ENCODE measurements at places on chromosomes 13 and 19. TPM values are rescaled to one million over a fixed set of nuclear protein-coding genes. Genes with fewer than 3 reads are reported as not detected.

DNA sequence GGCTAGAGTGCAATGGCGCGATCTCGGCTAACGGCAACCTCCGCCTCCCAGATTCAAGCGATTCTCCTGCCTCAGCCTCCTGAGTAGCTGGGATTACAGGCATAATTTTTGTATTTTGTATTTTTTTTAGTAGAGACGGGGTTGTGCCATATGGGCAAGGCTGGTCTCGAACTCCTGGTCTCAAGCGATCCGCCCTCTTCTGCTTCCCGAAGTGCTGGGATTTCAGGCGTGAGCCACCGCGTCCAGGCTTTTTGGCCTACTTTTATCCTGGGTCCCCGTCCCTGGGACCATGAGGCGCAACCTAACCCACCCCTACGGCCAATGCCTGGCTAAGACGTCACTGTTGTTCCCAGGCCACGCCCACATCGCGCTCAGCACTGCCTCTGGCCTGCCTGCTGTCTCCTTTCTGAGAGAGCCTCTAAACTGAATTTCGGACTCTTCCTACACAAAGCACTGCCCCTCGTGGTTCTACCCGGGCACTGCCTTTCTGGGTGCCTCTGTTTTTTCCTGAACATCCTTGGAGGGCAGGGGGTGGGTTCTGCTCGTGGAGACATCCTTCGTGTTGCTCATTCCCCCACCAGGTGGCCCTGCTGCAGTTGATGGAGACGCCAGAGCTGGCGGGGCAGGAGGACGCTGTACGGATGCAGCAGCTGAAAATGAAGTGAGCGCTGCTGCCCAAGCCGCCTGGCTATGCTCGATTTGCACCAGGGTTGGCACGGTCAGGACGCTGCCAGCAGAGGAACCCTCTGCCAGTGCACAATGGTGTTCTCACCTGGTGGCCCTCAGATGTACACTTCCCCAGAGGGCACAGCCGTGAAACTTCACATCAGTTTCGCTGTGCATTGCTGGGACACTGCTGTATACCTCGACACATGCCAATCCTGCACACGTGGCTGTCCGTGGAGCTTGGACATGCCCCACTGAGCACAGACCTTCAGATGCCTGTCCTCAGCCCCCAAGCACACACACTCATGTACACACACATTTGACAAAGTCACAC lies 2.0 kb downstream of the REX1BD start:
- peak overlapping the region; percentile 98 for H3K27ac ChIP-seq
- peaks cover 39% of the 10 kb centered on the region for H3K4me1 ChIP-seq
- 0 out of 2 replicates have a peak, but pooled peaks cover 3% of the 10 kb centered on the region for H3K36me3 ChIP-seq
- DNase-seq = peak; percentile 98
- peak overlapping the region; percentile 86 for H3K4me3 ChIP-seq

GRCh38 chr19:28429356-28429755 lies 783.6 kb downstream of the UQCRFS1 start:
- H3K36me3 ChIP-seq = peaks cover 28% of the 10 kb centered on the region
- no peak for DNase-seq
- peaks cover 37% of the 10 kb centered on the region for H3K4me1 ChIP-seq
- no peak overlapping the region for H3K4me3 ChIP-seq
- no peak overlapping the region for H3K27ac ChIP-seq

LRRC25 gene
- 0.18 TPM for total RNA-seq

- H3K27me3 ChIP-seq = no peaks in the 10 kb centered on the region
- no peak overlapping the region for H3K4me3 ChIP-seq
- no peak for DNase-seq
- peak overlapping the region; percentile 93 for H3K27ac ChIP-seq
- H3K36me3 ChIP-seq = peaks cover 7% of the 10 kb centered on the region
Observed at GRCh38 chr13:98506728-98507230, 70.1 kb downstream of the STK24 start.

DNA sequence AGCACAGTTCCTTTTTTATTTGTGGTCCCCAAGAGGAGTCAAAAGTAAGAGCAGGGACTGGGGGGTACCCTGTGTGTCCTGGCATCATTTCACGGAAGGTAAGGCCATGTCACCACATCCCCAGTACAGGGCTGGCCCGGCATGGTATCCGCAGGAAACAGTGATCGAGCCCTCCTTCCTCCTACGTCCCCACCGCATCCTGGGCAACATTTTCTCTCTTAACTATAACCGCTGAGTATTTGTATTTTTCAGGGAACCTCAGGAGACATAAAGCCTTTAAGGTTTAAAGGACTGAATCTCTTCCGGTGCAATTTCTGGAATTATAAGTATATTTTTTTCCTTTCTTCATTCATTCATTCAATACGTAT lies 13.6 kb upstream of the LATS2 start:
- H3K36me3 ChIP-seq = no peaks in the 10 kb centered on the region
- peaks cover 6% of the 10 kb centered on the region for H3K27me3 ChIP-seq
- H3K4me1 ChIP-seq = peaks cover 36% of the 10 kb centered on the region
- H3K4me3 ChIP-seq = peak overlapping the region; percentile 70
- peak overlapping the region; percentile 83 for H3K27ac ChIP-seq

- peaks cover 37% of the 10 kb centered on the region for H3K4me1 ChIP-seq
- peaks cover 23% of the 10 kb centered on the region for H3K27me3 ChIP-seq
- no peak for DNase-seq
- peaks cover 4% of the 10 kb centered on the region for H3K36me3 ChIP-seq
- no peak overlapping the region for H3K4me3 ChIP-seq
- H3K27ac ChIP-seq = peak overlapping the region; percentile 0
Observed at GRCh38 chr13:96473526-96474180, 383.7 kb downstream of the HS6ST3 start.

DNA sequence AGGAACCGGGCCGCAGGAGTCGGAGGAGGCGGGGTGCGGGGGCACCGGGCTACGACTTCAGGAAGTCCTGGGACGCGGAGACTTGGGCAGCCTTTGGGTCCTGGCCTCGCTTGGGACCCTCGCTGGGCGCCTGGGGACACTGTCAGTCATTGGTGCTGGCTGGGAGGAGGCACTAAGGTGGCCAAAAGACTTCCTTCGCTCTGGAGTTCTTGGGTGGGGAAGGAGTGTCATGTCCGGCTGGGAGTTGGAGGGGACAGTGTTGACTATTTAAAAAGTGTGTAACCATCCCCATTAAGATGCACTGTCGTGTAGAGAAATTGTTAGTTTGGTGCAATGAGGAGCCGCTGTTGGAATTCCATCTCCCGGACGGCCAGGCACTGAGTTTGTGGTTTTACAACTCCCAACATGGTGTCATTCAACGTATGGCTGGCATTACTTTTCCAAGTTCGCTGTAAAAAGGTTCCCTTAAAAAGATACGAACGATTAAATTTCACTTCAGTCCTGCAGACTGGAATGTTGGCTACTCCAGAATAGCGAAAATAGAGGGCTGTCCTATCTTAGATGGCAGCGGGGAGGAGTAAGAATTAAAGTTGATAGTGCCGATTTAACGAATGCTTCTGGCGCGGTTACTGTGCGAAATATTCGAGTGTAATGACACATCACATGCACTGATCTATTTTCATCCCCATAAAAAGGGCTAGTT lies 776 bp downstream of the DNAJC3 start:
- no peaks in the 10 kb centered on the region for H3K27me3 ChIP-seq
- peaks cover 34% of the 10 kb centered on the region for H3K4me1 ChIP-seq
- no peak overlapping the region for H3K27ac ChIP-seq

GRCh38 chr19:54109651-54110050 lies 5.8 kb downstream of the TFPT start:
- H3K27ac ChIP-seq = no peak overlapping the region
- no peak for DNase-seq
- H3K36me3 ChIP-seq = peaks cover 51% of the 10 kb centered on the region
- no peak overlapping the region for H3K4me3 ChIP-seq
- peaks cover 7% of the 10 kb centered on the region for H3K4me1 ChIP-seq

PTPRH gene
- 0.63 TPM for total RNA-seq

- H3K4me1 ChIP-seq = no peaks in the 10 kb centered on the region
- DNase-seq = no peak
- peaks cover 65% of the 10 kb centered on the region for H3K36me3 ChIP-seq
- H3K4me3 ChIP-seq = no peak overlapping the region
Observed at GRCh38 chr13:113187263-113187669, 21.2 kb downstream of the PCID2 start.

DNA sequence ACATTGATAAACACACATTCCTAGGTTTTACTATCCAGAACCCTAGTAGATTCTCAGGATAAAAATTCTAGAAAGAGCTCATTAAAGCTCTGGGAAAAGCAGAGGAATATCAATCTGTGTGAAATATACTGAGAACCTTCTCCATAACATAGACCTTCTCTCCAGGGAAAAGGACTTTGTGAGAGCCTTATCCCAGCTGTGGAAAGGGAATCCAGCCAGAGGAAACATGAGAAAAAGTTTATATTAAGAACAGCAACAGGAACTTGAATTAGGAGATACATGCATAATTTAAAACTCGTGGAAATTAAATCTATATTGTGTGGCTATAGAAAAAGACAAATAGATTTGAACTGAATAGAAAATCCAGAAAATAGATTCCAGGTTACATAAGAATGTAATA lies 1639.9 kb downstream of the EFNB2 start:
- no peak for DNase-seq
- H3K27me3 ChIP-seq = no peaks in the 10 kb centered on the region
- H3K4me3 ChIP-seq = no peak overlapping the region

- no peaks in the 10 kb centered on the region for H3K27me3 ChIP-seq
- H3K27ac ChIP-seq = 0 out of 2 replicates have a peak overlapping the region, but pooled peaks have one; percentile 78
- H3K4me1 ChIP-seq = peaks cover 34% of the 10 kb centered on the region
- DNase-seq = no peak
Observed at GRCh38 chr13:94327318-94327717, 152.2 kb downstream of the DCT start.

- peaks cover 24% of the 10 kb centered on the region for H3K4me1 ChIP-seq
- no peaks in the 10 kb centered on the region for H3K36me3 ChIP-seq
- no peak within 1 kb of the TSS for H3K4me3 ChIP-seq
- no peak for DNase-seq
- peaks cover 11% of the 10 kb centered on the region for H3K27me3 ChIP-seq
- no peak within 1 kb of the TSS for H3K27ac ChIP-seq
Observed at GRCh38 chr19:51142119-51142518, at the start of gene SIGLEC7. SIGLEC7 (plus strand) TSS chr19:51142301; CDS start chr19:51142370, 69 bp downstream.

LIM2 gene
- total RNA-seq = not detected

DNA sequence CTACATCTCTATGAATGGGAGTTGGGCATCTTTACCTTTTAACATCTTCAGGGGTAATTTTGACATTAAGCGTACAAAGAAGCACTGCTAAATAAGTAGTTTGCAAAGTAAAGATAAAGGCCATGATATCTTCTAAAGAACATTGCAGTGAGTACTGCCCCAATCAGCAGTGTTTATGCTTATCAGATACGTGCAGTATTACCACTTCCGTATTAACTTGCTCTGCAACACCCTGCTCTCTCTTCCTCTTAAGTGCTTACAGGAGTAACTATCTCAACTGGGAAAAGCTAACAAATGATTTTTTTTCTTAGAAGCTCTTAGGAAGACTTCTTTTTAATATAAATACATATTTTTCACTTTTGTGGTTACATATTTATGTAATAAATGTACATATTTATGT lies 793.7 kb upstream of the SLC10A2 start:
- no peaks in the 10 kb centered on the region for H3K36me3 ChIP-seq
- H3K4me1 ChIP-seq = no peaks in the 10 kb centered on the region
- no peak for DNase-seq
- H3K27me3 ChIP-seq = no peaks in the 10 kb centered on the region
- no peak overlapping the region for H3K27ac ChIP-seq

DNA sequence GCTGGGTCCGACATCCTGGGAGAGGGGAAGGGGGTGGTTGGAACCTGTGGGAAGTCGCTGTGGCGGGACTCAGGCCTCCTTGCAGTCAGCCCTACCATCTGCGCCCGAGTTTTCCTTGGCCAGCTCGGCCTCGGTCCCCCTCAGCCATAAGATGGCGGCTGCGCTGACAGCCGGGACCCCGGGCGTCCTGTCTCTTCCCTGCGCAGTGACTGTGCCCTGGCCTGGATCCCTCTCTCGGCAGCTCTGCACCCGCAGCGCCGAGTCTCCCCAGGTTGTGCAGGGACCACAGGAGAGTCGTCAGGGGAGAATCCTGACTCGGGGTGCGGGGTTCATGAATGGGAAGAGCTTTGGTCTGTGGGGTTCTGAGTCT lies 345 bp downstream of the ZNF257 start:
- no peak for DNase-seq
- no peaks in the 10 kb centered on the region for H3K4me1 ChIP-seq
- H3K4me3 ChIP-seq = no peak overlapping the region
- peaks cover 13% of the 10 kb centered on the region for H3K27me3 ChIP-seq

GAPDHS gene
- total RNA-seq = not detected

ZIK1 gene
- 31.1 TPM for total RNA-seq

CELF5 gene
- 7.7 TPM for total RNA-seq

- H3K4me1 ChIP-seq = peaks cover 8% of the 10 kb centered on the region
- no peaks in the 10 kb centered on the region for H3K27me3 ChIP-seq
- no peak for DNase-seq
- H3K36me3 ChIP-seq = no peaks in the 10 kb centered on the region
- no peak overlapping the region for H3K4me3 ChIP-seq
Observed at GRCh38 chr13:50358231-50359040, 343.2 kb downstream of the KCNRG start.

DNA sequence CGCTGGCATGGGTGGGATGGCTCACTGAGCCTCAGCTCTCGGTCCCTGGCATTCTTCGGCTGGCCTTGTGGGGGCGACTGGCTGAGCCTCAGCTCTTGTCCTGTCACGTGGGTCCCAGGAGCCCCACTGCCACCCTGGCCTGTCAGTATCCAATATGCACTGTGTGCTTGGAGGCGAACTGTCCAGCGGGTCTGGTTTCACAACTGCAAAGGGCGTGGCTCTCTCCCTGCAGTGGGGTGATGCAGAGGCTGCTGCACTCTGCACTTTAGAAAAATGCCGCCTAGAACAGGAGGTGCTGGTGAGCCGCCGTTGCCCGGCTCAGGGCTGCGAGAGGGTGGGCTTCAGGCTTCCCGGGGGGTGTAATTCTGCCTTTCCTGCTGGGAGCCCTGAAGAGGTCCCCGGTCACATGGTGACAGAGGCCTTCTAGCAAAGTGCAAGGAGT lies 17.0 kb upstream of the TMEM255B start:
- peak; percentile 53 for DNase-seq
- H3K27ac ChIP-seq = no peak overlapping the region
- no peaks in the 10 kb centered on the region for H3K27me3 ChIP-seq
- H3K36me3 ChIP-seq = no peaks in the 10 kb centered on the region
- H3K4me3 ChIP-seq = no peak overlapping the region

GRCh38 chr19:43519436-43520088 lies 7.4 kb downstream of the ETHE1 start:
- peaks cover 3% of the 10 kb centered on the region for H3K4me1 ChIP-seq
- peak overlapping the region; percentile 32 for H3K27ac ChIP-seq
- H3K27me3 ChIP-seq = no peaks in the 10 kb centered on the region
- H3K36me3 ChIP-seq = no peaks in the 10 kb centered on the region
- DNase-seq = peak; percentile 83

SIGLEC8 gene
- total RNA-seq = not detected

ERICH4 gene
- total RNA-seq = not detected
